ENCODE measurements at places on chromosomes 16 and 17. TPM values are rescaled to one million over a fixed set of nuclear protein-coding genes. Genes with fewer than 3 reads are reported as not detected.

Gene ABI3
- total RNA-seq, result not detected

Gene RNF166
- total RNA-seq, result 18.5 TPM

Gene OSGIN1
- total RNA-seq, result 3.7 TPM

- DNase-seq, result no peak
Measured at GRCh38 chr17:16999931-17000625, 28.2 kb upstream of the TNFRSF13B start.

GRCh38 chr17:46198233-46198632 is 5.0 kb upstream of the KANSL1 start:
- DNase-seq, result peak; percentile 17

GRCh38 chr17:79647456-79647915 is 36.6 kb upstream of the RBFOX3 start:
- DNase-seq, result no peak
